RPMI8226 (cell line): ENCODE measurements at places on chromosomes 5 and 9.

- no peak for DNase-seq
These were observed 4.5 kb downstream of the ANKS6 start for GRCh38 chr9:98791608-98792490.

- no peak for DNase-seq
These were observed 5.2 kb upstream of the ITGA2 start for GRCh38 chr5:52983731-52984636.

GRCh38 chr5:149228618-149229297 is 42.9 kb upstream of the AFAP1L1 start:
- peak; percentile 20 for DNase-seq

- DNase-seq, result no peak
These were observed 60.8 kb upstream of the KLF9 start for GRCh38 chr9:70475211-70475610.

DNA sequence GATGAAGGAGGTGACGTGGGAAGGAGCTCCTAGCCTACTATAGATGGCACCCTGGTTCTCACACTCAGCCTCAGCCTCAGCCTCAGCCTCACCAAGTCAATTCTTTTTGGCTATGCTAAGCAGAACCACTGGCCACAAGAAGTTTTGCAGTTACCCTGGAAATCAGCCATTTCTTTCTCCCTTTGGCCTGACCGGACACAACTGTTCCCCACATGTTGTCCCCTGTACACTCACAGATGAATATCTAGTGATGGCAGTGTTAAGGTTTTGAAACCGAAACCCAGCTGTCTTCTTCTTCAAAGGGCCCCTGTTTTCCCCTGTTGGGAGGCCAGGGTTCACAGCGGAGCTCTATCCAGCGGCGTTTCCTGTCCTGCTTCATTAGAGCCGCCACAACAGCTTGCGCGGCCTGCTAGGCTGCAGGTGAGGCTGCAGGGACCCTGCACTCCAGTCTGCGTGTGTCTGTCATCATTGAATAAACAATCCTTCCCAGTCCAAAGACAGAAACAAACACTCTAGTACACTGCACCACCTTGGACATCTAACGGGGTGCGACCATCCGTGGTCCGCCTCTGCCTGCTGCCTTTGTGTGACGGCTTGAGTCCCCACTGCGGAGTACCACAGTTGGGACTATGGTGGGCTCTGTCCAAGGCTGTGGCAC is 250.5 kb downstream of the DENND1A start:
- peak; percentile 96 for DNase-seq

DNA sequence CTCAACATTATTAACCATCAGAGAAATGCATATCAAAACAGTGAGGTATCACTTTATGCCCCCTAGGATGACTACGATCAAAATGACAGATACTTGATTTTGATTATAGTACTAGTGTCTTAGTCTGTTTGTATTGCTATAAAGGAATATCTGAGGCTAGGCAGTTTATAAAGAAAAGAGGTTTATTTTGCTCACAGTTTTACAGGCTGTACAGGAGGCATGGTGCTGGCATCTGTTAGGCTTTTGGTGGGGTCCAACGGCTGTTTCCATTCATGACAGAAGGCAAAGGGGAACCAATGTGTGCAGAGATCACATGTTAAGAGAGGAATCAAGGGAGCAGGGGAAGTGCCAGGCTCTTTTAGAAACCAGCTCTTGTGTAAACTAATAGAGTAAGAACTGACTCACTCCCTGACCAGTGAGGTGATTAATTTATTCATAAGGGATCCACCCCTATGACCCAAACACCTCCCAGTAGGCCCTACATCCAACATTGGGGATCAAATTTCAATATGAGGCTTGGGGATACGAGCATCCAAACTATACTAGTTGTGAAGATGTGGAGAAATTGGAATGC is 16.0 kb upstream of the AFF4 start:
- no peak for DNase-seq

DNA sequence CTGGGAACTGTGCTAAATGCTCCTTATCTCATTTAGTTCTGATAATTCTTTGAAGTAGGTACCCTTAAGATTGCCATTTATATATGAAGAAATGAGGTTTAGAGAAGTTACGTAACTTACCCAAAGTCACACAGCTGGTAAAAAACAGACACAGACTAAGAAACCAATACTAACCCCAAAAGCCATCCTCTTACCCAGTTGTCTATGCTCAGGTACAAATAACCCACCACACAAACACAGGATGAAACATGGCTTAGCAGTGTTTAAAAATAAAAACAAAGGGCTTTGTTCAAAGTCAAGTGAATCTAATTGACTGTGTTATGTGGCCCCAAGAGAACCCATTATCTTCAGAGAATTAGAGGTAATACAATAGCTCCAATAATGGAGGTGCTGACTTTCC is 37.0 kb upstream of the IL7R start:
- no peak for DNase-seq

DNA sequence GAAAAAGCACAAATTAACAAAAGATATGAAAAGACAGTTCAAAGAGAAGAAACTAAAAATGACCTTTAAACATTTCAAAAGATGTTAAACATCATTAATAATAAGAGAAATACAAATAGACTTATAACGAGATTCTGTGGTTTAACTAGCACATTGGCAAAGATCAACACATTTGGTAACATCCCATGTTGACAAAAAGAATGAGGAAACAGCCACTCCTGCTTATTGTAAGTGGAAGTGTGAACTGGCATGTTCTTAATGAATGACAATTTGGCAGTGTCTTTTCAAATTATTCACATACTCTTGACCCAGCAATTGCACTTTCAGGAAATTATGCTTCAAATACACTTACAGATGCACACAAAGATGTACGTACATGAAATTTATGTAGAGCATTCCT is 176.3 kb downstream of the TLE1 start:
- DNase-seq, result no peak

GRCh38 chr9:133563291-133563796 is 28.8 kb downstream of the ADAMTSL2 start:
- peak; percentile 31 for DNase-seq

- DNase-seq, result no peak
These were observed 55.1 kb upstream of the S1PR3 start for GRCh38 chr9:88936132-88936531.

GRCh38 chr9:85904975-85905374 is 36.0 kb upstream of the NAA35 start:
- DNase-seq, result no peak

GRCh38 chr9:113898151-113898550 is 22.0 kb downstream of the ZNF618 start:
- DNase-seq, result no peak

GRCh38 chr5:96861076-96861475 is 15.2 kb upstream of the ERAP2 start:
- DNase-seq, result no peak

- no peak for DNase-seq
These were observed 15.5 kb downstream of the CARD19 start for GRCh38 chr9:93111371-93112115.

DNA sequence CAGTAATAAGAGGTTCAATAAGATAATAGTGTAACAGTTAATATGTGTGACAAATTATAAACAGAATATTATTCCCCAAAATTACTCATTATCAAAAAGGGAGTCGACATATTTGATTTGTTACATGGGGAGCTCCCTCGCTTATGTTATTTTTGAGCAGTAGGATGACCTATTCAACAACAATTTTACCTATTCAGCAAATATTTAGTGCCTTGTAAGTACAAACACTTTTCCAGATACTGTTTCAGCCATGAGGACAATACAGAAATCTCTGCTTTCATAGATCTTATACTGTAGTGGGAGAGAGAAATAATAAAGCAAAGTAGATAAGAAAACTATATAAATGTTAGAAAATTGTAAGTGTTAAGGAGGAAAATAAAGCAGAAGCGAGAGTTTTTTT is 1342.8 kb upstream of the WWC1 start:
- DNase-seq, result no peak

DNA sequence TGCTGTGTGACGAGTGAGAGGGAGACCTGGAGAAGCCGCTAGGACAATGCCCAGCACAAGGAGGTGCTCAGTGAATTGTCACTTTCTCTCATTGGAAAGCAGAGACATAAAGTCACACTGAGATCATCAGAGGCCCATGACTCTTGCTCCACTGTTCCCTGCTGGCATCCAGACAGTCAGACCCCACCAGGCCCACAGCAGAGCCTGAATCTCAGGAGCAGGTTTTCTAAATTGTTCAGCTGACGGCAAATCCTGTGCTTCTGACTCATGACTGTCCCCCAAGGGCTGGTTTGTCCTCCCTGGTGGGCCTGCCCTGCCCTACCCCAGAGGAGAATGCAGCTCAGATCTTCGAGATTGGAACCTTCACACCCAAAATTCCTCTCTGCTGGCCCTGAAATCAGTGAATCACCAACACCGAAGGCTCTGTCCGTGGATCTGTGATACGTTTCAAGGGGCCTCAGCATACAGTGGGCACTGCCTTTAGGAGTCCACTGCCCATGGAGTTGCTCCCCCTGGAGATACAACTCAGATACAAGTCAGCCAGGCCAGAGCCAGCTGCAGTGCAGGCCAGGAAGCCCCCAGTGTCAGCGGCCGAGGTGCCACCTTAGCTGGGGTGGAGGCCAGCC is 2.7 kb downstream of the PTGES start:
- no peak for DNase-seq

- DNase-seq, result no peak
These were observed 133.6 kb downstream of the ATG10 start for GRCh38 chr5:82105457-82105856.

DNA sequence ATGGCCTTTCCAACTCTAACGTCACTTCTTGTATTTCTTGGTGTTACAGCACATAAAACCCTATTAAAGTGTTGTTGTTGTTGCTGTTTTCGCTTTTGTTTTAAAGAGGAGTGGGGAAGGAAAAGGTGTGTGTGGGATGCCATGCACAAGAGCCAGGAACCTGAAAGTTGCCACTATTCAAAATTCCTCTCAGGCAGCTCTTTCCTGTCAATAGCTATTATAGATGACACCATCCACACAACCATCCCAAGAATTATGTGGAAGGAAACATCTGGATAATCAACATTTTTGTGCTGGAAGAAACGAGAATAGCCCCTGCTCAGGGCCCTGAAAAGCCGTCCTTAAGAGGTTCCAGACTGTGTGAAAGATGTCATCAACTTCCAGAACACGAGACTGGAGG is 79.3 kb downstream of the SHB start:
- no peak for DNase-seq

DNA sequence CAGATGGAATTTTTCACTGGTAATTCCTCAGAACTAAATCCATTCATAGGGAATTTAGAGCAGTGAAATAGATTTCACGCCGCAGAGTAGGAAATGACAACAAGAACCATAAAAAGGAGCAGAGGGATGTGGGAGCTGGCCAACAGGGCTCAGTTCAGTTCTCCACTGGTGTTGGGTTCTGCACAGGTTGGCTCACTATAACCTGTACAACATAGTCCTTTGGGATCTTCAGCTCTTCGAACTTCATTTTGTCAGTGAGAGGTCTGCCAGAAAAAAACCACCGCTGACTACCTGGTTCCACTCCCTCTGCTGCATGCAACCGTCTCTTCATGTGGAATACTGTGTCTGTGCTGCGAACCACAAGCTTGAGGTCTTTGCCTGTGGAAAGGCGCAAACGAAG is 17.7 kb downstream of the EFCAB9 start:
- no peak for DNase-seq

GRCh38 chr5:144335561-144335960 is 164.9 kb downstream of the KCTD16 start:
- DNase-seq, result no peak

DNA sequence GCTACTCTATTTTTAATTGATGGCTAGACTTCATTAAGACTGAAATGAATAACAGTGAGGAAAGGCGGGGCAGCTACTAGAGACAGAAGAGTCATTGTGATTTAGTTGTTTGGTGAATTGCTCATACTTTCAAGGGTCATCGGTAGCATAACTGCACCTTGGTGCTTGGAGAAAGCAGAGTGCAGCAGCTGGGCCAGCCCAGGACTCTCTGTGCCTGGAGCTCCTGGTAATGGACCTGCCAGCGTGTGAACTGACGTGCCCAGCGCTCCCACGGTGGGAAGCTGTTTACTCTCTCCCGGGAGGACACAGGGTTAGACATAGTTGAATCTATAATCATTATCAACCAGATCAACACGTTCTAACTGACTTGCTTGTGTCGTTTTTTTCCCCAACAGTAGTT is 42.9 kb downstream of the LURAP1L start:
- no peak for DNase-seq

DNA sequence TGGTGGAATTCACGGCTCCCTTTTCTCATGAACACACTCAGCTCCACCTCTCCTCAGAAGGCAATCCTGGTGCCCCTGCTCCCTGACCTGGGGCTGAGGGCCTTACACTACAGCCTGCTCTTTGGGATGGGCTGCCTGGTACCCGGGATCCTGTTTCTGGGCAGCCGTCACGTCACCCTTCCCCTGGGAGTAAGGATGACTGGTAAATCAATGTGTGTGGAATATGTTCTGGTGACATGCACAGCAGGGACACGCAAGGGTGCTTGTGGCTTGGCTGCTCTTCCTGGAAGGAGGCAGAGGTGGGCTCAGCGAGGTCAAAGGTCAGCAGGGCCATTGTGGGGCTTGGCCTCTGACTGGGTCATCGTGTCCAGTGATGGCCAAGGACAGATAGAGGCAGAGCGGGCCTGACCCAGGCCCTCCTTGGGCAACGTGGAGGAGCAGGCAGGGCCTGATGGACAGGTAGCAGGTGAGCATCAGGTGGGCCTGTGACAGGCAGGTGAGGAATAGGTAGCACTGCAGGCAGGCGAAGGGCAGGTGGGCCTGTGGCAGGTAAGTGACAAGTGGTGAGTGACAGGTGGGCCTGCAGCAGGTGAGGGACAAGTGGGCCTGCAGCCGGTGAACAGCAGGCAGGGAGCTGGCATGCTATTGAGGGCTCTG is 399.4 kb upstream of the IRX4 start:
- DNase-seq, result no peak

DNA sequence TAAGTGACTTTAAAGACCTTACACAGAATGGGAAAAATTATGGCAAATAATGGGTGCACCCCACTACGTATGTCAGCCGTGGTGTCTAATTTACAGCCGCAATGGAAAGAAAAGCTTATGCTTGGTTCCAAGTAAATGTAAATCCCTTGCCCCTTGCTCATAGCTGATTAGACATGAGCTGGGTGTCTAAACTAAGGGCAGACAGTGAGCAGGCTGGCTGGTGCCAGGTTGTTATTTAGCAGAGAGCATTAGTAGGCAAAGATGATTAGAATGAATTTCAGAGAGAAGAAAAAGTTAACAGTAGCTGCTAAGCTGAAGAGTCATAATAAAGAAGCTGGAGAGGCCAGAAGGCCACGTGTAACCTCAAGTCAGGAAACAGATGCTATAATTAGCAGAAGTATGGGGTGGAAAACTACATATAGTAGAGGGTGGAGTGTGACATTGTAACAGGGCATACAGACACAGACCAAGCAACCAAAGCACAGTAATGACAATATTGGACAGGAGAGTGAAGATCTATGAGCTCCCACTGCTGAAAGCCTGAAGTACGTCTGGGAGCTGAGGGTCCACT is 257.7 kb downstream of the MCTP1 start:
- peak; percentile 66 for DNase-seq
